ENCODE measurements at places on chromosomes 5 and 9. TPM values are rescaled to one million over a fixed set of nuclear protein-coding genes. Genes with fewer than 3 reads are reported as not detected.

Gene RAPGEF1
- 39.7 TPM for total RNA-seq

Gene CNTLN
- total RNA-seq = 19.6 TPM

DNA sequence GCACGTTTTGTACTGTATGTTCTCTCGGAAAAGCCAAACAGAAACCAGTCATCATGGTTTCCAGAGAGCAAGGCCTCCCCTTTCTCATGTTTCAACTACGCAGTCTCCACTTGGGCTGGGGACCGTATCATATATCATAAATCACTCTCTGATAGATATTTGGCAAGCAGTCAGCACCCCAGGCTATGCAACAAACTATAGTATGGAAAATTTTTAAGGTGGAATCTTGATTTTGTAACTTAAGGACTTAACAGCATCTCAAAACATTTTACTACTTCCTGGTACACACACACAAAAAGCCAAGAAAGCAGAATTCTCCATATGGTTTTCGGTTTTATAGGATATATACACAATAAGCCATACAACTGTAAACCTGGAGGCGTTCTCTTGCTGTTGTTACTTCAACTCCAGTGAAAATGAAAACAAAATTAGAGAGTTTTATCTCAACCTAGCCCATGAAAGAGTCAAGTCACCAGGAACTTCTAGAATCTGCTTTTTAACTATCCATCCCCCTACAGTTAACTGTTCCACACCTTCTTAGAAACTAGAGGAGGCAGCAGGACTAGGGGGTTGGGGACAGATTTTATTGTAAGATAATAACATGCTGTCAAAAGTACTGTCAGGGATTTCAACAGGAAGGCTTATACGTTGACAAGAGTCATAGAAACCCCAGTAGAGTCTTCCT is 283.4 kb downstream of the NFIB start:
- H3K4me3 ChIP-seq = peak overlapping the region; percentile 27
- H3K27ac ChIP-seq = peak overlapping the region; percentile 84
- no peaks in the 10 kb centered on the region for H3K27me3 ChIP-seq

DNA sequence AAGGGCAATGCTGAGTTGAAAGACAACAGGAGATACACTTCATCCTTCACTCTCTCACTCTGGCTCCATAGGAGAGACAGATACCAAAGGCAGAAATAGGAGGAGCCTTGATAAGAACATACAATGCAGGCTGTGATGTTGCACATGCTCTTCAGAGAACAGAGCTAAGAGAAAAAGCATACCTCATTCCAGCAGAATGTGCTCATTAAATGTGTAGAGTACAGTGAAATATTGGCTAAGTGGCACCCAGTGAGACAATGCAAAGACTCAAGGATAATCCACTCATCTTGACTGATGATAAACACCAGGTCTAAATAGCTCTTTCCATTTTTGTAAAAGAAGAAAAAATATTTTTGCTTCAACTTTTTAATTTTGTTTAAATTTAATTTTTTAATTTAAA is 139.7 kb downstream of the OR2K2 start:
- no peaks in the 10 kb centered on the region for H3K4me1 ChIP-seq
- H3K27ac ChIP-seq = no peak overlapping the region
- DNase-seq = no peak
- H3K36me3 ChIP-seq = no peaks in the 10 kb centered on the region
- no peak overlapping the region for H3K4me3 ChIP-seq

DNA sequence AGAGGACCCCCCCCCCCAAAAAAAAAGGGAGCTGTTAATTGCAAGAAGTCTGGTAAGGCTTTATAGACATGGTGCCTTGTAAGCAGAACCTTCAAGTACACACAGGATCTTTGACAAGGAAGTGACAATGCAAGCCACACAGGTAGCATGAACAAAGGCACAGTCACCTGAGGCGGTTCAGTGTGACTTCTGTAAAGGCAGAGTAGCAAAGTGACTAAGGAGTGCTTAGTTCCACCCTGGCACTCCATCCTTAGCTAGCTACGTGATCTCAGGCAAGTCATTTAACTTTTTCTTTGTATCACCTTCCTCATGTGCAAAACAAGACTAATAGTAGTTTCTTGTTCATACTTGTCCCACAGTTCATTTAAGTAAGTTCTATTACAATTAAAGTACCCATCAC is 282.0 kb downstream of the PRELID2 start:
- H3K27me3 ChIP-seq = no peaks in the 10 kb centered on the region
- no peaks in the 10 kb centered on the region for H3K36me3 ChIP-seq
- H3K27ac ChIP-seq = no peak overlapping the region
- H3K4me3 ChIP-seq = no peak overlapping the region
- H3K4me1 ChIP-seq = no peaks in the 10 kb centered on the region

DNA sequence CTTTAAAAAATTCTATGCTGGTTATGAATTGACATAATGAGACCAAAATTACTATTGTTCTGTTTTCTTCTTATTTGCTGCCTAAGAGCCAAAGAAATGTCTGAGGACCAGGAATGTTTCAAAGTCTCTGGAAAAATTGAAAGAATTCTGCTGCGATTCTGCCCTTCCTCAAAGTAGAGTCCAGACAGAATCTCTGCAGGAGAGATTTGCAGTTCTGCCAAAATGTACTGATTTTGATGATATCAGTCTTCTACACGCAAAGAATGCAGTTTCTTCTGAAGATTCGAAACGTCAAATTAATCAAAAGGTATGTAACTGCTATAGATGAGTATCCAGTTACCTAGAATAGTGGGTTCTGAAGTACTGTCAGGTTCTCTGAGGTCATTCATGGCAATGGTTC is 10.3 kb upstream of the DHFR start:
- H3K4me1 ChIP-seq = no peaks in the 10 kb centered on the region
- no peak overlapping the region for H3K4me3 ChIP-seq
- H3K27ac ChIP-seq = no peak overlapping the region
- H3K27me3 ChIP-seq = no peaks in the 10 kb centered on the region
- peaks cover 21% of the 10 kb centered on the region for H3K36me3 ChIP-seq
- DNase-seq = no peak

GRCh38 chr9:87434366-87434765 is 63.3 kb upstream of the DAPK1 start:
- no peak for DNase-seq
- no peak overlapping the region for H3K4me3 ChIP-seq
- no peaks in the 10 kb centered on the region for H3K4me1 ChIP-seq
- H3K27me3 ChIP-seq = no peaks in the 10 kb centered on the region
- no peak overlapping the region for H3K27ac ChIP-seq

DNA sequence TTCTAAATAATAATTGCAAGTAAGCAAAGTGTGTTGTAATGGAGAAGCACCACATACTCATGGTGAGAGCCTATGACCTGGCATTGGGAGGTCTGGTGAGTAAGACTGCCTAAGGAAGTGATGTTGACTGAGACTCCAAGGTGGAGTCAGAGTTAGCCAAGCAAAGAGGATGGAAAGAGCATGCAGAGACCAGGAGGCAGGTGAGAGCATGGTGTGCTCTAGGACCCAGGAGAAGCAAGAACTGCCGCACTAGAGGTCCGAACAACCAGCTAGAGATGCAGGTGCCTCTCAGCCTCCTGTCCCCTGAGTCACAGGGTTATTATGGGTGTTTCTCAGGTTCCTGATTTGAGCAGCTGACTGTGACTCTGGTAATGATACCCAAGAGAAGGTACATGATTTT is 27.3 kb downstream of the ANP32B start:
- H3K27ac ChIP-seq = no peak overlapping the region
- no peak for DNase-seq
- no peaks in the 10 kb centered on the region for H3K27me3 ChIP-seq
- H3K4me3 ChIP-seq = no peak overlapping the region
- peaks cover 44% of the 10 kb centered on the region for H3K36me3 ChIP-seq

DNA sequence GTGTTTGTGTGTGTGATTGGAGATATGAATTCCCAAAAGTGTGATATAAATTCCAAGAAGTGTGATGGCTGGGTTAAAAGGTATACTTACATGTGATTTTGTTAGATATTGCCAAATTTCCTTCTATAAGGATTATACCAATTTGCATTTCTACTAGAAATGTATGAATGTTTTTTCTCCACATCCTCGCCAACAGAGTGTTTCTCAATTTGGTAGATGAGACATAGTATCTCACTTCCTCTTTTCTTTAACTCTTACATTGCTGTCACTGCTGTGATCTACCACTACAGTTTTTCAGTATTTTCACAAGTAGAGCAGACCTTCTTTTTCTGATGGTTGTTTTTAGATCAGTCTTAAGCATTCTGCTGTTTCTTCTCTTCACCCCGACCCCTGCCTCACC is 111.3 kb downstream of the FER start:
- no peak overlapping the region for H3K27ac ChIP-seq
- H3K4me1 ChIP-seq = no peaks in the 10 kb centered on the region
- peak; percentile 8 for DNase-seq
- H3K4me3 ChIP-seq = no peak overlapping the region
- H3K27me3 ChIP-seq = no peaks in the 10 kb centered on the region

GRCh38 chr5:128579093-128579492 is 41.0 kb upstream of the FBN2 start:
- no peak overlapping the region for H3K4me3 ChIP-seq
- no peaks in the 10 kb centered on the region for H3K4me1 ChIP-seq
- H3K27me3 ChIP-seq = no peaks in the 10 kb centered on the region
- no peak for DNase-seq
- no peaks in the 10 kb centered on the region for H3K36me3 ChIP-seq

Data from spinal cord (tissue), 10 donors.